CD4-positive, alpha-beta T cell treated with Interleukin-17A for 1 hour (primary cell): ENCODE measurements at places on chromosomes 1 and 21.

DNA sequence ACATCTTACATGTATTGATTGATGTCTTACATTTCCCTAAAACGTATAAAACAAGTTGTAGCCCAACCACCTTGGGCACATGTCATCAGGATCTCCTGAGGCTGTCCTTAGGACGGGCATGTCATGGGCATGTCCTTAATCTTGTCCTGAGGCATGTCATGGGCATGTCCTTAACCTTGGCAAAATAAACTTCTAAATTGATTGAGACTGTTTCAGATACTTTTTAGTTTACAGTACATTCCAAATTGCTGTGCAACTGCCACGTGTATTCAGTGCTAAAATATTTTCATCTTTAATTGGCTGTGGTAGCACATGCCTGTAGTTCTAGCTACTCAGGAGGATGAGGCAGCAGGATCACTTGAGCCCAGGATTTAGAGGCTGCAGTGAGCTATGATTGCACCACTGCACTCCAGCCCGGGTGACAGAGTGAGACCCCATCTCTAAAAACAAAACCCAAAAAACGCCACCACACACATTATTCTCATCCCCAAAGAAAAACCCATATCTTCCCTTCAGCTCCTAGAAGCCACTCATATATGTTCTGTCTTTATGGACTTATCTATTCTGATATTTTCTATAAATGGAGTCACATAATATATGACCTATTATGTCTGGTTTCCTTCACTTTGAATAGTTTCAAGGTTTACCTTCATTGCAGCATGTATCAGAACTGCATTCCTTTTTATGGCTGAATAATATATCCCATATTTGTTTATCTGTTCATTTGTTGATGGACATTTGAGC, 96.0 kb upstream of the BTG3 start:
- DNase-seq: no peak

- DNase-seq: no peak
Observed at GRCh38 chr21:15441060-15441493, 288.7 kb upstream of the USP25 start.

- no peak for DNase-seq
Observed at GRCh38 chr1:214472364-214472763, 79.0 kb downstream of the PTPN14 start.

DNA sequence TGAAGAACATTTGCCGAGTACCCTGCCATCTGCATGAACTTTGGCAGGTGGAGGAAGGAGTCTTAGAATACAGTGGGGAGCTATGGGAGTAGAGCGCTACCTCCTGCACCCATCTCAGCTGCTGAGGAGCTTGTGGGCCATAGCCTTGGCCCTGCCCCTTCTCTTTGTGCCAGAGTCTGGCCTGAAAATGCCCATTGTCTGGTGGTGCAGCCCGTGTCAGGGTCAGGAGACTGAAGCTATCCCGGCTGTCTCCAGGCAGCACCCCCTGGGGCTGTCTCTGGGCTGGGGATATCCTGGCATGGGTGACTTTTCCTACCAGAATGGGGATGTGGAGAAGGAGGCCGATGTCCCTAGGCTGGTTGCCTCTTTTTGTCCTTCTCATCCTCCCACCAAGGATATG, 7.3 kb downstream of the IPO13 start:
- no peak for DNase-seq

- DNase-seq: no peak
Observed at GRCh38 chr1:246020211-246020954, 486.7 kb downstream of the SMYD3 start.

GRCh38 chr1:200795156-200795555, 56.5 kb downstream of the CAMSAP2 start:
- no peak for DNase-seq

DNA sequence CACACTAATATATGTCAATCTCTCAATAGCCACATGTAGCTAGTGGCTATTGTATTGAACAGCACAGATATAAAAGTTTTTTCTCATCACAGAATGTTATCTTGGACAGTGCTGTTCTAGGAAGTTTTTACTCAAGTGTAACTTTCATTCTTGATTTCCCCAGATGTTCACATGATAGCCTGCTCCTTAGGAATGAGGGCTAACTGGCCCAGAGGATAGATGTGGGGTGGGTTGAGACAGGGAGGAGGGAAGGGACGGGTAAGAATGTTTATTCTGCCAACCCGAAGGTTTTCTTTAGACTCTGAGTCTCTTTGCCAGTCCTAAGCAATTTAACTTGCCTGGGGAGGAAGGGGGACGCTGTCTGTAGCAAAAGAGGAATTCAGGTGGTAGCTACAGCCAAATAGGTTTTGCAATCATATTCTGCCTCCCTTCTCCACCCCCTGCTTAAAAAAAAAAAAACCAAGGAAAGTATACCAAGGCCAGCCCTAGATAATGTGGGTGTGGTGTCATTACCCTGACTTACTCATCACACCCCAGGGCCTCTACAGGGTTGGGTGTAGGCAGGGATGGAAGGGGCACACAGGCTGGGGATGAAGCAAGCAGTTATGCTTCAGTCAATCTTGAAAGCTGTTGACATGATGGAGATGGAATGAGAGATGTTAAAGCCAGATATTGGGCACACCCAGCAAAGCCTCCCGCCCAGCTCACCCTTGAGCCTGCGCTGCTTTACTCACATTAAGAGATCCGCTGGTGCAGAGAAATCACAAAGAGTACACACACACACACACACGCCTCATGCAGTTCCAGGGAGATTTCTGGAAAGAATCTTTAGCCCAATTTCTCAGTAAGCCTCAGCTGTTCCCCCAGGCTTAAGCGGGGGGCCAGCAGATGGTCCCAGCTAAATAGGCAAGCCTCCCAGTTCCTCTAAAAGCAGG, 59.9 kb downstream of the PLXNA2 start:
- no peak for DNase-seq

DNA sequence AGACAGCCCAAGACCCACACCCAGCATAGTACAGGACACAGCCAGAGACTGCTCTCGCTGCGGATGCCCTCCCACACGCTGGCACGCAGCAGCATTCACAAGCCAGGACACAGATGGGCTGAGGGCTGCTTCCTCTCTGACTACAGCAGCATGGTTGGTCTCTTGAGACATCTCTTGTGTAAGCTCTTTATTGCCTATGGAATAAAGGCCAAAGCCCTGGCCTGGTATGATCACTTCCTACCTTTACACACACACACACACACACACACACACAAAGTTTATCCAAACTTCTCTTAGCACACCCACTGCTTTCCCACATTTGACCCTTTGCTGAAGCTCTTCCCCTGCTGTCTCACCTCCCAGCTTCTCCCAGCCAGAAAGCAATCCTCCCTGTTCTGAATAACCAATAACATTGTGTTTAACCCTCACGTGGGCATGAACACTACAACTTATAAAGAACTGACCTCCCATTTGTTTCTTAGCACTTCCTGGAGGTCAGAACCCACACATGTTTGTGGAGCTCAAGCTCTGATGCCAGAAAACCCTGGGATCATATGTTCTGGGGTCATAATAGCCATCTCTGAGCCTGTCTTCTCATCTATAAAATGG, 1.2 kb upstream of the LUZP1 start:
- DNase-seq: no peak

GRCh38 chr1:38624336-38625039, 235.1 kb downstream of the RRAGC start:
- DNase-seq: no peak

DNA sequence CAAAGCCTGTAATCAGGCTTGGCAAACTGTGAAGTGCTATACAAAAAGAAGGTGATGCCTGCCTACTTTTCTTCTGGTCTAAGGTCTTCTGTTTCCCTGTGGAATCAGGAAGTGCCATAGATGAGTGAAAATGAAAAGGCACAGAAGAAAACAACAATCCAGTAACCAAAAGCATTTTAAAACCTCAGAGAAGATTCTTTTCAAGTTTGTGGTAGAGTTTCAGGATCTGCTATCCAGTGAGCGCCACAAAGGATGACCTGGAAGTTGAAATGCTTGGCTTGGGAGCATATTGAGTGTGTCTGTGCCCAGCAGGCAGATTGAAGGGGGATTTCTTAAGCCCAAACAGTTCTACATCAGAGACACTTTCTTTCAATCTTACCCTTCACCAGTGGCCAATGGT, 272.2 kb downstream of the PAPPA2 start:
- no peak for DNase-seq

DNA sequence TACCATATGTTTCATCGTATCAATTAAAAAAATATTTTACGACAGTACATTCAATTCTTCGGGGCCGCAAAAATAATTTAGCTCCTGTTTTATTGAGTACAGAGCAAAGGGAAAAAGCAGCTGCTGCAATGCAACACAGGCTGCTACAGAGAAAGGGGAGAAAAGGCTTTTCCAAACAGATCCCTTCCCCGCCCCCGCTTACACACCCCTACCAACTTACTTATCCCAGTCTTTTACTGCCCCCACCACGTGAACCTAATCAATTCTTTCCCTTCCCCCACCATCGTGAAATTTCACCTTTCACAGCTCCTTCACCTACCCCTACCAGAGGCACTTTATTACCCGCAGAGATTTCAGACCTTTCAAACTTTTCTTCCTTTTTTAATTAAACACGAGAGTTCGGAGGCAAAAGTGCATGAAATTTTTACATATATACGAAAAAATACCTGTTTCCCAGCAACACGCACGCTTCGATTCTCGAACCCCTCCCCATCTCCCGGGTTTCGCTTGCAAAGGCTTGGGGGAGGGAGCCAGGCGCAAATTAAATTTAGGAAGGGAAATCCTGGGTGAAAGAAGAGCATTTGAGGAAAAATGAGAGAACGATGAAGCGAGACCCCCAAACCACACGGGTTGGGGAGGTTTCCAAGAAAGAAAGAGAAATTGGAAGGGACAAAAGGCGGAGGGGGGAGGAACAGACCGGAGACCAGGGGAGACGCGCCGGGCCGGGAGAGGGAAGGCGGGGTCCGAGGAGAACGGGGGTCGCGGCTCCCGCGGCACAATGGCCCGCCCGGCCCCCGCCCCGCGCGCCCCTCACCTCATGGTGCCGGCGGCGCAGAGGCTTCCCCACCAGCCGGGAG, 823 bp downstream of the ENAH start:
- no peak for DNase-seq

GRCh38 chr1:21020151-21020550, 156.5 kb downstream of the EIF4G3 start:
- no peak for DNase-seq

- DNase-seq: no peak
Observed at GRCh38 chr1:208219659-208220282, 24.4 kb downstream of the PLXNA2 start.

DNA sequence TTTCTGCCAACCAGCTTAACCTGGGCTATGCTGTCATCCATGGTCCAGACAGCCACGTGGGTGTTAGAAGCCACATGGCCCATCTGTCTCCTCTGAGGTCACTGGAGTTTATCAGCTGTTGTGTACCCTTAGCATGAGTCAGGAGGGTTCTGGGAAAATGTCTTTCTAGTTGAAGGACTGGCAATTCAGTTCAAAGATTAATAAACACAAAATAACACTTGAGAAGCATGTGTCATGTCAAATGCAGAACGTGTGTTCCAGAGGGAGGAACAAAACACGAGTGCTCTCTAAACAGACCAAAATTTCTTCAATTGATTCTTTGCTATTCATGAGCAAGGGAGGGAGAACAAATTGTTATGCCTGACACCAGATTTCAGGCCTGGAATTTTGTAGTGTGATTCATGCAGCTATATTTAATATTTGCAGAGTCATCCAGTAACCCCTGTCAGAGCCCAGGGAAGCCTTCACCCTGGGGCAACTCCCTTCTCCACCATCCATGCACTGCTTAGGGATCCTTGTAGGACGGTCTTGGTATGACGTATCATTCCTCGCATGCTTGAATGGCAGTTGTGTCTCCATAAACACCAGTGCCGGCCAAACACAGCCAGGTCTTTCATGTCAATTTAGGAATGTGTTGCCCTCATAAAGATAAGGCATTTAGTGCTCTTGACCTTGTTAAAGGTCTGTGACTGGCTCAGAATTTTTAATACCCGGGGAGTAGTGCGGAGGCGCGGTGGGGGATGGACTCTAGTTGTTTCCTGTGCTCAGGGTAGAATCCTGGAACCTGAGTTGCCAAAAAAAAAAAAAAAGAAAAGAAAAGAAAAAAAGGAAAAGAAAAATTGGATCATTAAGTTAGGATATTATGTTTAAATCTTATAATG, 27.7 kb upstream of the DYRK1A start:
- DNase-seq: no peak

DNA sequence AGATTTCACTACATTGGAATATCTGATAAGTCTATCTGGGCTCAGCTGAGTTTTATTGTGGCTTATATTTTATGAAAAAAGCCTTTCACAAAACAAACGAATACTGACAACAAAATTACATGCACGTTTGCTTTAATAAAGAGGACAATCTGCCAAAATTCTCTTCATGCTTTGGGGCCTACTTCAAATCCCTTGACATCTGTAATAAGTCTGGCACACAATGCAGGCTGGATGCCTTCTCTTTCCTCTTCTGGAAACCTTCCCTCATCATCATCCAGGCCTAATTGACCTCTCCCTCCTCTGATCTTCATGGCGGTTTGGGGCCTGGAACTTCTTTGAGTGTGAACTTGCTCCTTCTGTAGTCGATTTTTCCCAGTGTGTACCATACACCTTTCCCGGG, 70.3 kb downstream of the MAP10 start:
- no peak for DNase-seq

GRCh38 chr1:99250728-99251127, 13.6 kb upstream of the PLPPR4 start:
- no peak for DNase-seq

DNA sequence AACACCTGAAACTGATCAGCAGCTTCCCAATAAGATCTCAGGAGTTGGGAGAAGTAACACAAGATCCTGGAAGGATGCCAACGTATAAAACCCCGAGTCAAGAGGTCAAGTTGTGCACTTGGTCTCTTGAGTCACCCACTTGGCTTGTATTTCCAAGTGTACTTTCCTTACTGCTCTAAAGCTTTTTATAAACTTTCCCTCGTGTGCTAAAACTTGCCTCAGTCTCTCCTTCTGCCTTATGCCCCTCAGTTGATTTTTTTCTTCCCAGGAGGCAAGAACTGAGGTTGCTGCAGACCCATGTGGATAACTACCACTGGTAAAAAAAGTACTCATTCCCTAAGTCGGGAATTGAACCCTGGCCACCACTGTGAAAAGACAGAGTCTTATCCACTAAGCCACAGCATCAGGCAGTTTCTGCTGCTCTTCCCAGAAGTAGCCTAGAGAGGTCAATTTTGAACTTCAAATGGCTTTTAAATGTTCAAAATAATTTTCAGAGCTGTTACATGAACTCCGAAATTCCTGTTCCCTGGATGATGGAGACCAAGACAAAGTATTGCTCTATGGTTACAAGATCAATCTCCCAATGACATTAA, 28.9 kb downstream of the ITLN2 start:
- DNase-seq: no peak

DNA sequence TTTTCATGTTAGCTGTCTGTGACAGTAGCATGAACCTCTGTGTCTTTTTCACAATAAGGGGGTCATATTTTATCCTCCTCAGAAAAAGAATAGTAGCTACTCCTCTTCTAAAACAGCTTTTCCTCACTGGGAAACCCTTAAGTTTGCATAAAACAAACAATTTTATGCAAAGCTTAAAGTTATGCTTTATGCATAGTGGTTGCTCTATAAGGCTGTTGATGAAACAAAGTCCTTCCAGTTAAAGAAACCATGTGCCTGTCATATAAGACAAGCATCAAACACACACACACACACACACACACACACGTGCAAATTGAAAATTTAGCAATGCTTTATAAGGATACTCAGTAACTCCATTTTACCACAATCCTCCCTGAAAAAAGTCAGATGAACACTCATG, 107.0 kb downstream of the CHD1L start:
- DNase-seq: no peak

GRCh38 chr1:246503341-246503740, 3.7 kb downstream of the SMYD3 start:
- no peak for DNase-seq
